ENCODE measurements at places on chromosomes 5 and 9.

GRCh38 chr5:124889486-124889825 is 143.0 kb upstream of the ZNF608 start:
- no peak for DNase-seq

DNA sequence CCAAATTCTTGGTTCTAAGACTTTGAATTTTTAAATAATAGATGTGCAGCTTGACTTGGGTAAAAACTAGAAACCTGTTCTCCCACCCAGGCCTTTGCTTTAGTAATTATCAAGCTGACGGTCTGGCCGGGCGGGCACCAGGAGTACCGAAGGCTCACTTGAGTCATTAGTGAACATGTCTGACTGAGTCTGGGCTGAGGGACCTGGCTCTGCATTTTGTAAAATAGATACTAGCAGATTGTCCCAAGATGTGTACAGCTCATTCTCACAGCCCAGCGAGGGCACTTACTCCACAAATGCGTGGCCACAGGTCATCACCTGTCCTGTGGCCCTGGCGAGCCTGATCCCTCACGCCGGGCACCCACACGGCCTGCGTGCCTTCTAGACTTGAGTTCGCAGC is 216.2 kb downstream of the FANCC start:
- DNase-seq, result no peak

DNA sequence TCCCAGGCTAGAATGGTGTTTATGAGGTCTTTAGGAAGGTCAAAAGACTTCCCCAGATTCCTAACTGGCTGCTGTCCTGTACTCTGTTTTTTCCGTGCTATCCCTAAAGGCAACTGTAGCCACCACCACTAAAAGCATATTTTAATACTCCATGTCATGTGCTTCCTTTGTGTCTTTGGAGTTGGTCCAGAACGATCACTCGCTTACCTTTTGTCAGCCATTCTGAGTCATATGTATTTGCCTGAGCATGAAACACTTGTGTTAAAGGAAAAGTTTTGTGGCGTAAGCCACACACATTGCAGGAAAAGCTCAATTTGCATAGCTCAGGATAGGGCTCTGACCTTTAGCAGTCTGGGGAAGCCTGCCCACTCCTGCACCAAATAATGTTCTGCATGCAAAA is 299.6 kb downstream of the NTRK2 start:
- DNase-seq, result no peak

DNA sequence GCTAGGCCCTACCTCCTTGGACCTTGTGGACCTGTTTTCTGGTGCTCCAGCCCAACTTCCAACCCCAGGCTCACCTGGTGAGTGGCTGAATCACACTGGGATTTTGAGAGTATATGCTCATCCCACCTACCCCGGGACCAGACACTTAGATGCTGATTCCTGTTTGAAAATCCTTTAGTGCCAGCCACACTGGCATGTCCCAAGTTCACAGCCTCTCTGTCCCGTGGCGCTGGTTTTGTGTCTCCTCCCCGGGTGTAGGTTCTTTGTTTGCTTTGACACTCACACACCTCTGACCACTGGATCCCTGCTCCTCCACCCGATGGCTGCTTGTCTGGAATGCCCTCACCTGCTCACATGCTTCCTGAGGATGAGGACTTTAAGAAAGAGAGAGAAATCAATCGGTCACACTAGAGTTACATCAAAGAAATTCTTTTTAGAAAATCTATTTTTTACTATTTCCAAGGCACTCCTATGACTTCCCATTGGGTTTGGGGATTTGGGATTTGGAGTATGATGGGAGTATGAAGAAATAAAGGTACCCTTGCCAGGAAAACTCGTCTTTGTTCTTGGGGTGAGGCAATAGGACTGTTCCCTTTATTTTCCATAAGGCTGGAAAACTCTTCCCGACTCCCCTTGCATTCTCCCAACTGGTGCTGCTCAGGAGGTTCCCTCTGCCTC is 7.3 kb upstream of the SLC25A48 start:
- no peak for DNase-seq

- no peak for DNase-seq
These were observed 422.6 kb upstream of the CD180 start for GRCh38 chr5:67619235-67619634.

GRCh38 chr9:131959056-131959455 is 120.6 kb downstream of the MED27 start:
- no peak for DNase-seq

- no peak for DNase-seq
These were observed 9.0 kb downstream of the CD274 start for GRCh38 chr9:5459289-5459829.

DNA sequence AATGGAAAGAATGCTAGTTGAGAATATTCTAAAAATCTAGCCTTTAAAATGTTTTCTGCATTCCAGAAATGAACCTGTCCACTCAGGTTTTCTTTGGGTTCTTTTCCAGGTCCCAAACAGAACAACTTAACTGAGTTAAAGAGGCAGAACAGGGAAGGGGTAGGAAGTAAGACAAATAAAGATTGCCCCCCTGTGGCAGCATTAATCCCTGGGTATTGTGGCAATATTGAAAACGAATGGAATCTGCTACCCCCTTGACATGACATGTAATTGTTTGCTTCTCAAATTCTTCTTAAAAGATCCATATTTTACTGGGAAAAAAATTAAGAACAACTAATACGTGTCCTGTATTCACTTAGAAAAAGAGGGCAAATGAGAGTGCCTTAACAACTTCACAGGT is 9.3 kb upstream of the RBM22 start:
- DNase-seq, result no peak

DNA sequence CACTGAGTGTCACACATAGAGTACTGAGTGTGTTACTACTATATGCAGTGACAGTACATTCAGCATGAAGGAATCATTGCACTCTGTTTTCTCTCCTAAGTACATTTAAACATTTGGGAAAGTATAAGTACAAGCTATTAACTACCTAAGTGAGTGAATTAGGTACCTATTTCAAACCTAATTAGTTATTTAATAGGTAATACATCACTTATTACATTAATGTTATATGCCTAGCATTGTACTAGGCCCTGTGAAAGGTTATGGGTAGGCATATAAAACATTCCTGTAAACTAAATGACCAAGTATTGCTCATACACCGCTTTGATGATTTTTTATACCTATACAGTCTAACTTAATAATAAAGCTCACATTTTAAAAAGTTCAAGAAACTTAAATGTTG is 25.7 kb upstream of the PPP3R2 start:
- no peak for DNase-seq

DNA sequence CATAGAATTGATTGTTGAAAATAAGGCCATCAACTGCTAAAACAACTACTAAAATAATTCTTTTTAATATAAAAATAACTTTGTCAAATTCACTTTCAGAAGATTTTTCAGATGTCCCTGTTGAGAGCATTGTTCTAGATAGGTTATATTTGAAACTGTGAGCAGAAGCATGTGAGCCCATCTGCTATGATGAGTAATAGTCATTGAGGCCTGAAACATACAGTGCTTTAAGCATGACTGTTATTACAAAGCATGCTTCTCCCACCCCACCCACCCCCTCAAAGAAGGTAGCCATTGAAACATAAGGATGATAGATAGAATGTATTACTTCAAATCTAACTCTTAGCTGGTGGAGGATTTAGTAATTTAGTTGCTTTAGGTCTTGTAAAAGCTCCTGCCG is 86.0 kb downstream of the UHRF2 start:
- DNase-seq, result no peak

- no peak for DNase-seq
These were observed 90.3 kb downstream of the AK8 start for GRCh38 chr9:132787748-132788159.

- DNase-seq, result no peak
These were observed 219.8 kb downstream of the ARL15 start for GRCh38 chr5:54090495-54091120.

DNA sequence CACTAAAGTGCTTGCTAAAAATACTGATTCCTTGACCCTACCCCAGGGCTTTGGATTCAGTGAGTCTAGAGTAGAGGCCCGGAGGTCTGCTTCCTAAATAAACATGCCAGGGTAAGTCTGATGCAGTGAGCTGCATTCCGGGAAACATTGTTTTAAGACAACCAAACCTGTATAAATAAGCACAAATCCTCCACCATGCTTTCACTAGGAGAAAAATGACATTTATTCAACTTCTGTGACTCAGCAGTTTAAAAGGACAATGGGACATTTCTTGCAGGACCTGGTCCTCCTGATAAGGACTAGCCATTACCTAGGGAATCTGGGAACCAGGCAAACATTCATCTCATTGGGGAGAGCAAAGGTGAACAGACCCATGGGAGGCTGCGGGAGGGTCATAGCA is 335.3 kb downstream of the MLLT3 start:
- no peak for DNase-seq

GRCh38 chr5:138754699-138755057 is 1.5 kb downstream of the CTNNA1 start:
- DNase-seq, result no peak

- DNase-seq, result no peak
These were observed 203.2 kb downstream of the SEMA6A start for GRCh38 chr5:116371431-116371830.

- DNase-seq, result no peak
These were observed 118.7 kb downstream of the NDUFS4 start for GRCh38 chr5:53678981-53679660.

DNA sequence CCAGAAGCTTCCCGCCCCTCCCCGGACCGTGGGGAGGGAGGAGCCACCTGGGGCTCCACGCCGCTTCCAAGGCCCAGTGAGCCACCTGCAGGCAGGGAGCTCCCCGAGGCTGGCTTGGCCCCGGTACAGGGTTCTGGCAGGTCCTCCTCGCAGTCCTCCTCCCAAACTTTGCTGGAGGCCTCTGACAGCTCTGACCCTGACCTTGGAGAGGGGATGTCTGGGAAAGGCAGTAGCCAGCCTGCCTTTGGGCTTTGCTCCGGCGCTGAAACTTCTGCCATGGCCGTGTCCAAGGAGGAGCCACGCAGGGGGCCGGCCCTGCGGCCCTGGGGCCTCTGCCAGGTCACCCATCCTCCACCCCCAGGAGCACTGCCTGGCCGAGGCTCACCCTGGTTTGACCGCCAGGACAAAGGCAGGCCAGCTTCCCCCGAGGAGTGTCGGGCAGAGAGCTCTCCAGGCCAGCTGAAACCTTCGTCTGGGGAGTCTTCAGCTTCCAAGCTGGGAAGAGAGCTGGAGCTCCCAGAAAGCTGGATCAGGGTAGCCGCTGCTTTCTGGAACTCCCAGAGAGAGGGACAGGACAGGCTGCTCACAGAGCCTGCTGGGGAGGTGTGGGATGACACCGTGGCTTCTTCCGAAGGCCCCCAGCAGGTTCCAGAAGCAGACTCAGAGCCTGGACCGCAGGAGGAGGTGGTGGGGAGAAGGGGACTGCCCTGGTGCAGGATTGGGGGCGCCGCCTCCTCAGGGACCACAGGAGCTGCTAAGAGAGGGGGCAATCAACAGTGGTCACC is 9.0 kb upstream of the QSOX2 start:
- no peak for DNase-seq

- DNase-seq, result no peak
These were observed 9.1 kb upstream of the CERCAM start for GRCh38 chr9:128411364-128412119.

DNA sequence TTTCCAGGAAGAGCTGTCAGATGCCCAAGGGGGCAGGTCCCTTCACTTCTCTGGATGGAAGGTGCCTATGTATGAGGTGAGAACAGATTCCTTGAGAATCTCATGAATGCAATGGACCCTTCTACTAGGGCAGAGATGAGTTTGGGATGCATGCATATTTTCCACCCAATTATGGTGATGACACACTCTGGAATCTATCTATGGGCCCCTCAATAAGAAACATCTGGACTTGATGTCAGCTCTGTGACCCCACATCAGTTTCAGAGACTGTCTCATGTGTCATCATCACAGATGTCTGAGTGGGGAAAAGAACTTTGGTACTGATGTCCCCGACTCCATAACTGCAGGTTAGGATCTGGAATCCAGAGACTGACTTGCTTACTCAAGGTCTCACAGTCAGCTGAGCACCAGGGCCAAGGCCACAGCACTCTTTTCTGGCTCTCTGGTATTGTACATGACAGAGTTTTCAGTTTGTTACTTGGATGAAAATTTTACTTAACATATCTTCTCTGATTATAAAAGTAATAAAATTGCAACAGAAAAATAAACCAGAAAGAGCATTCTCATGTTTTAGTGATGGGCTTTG is 177.0 kb downstream of the DCP2 start:
- DNase-seq, result no peak

GRCh38 chr5:131533836-131534235 is 101.2 kb downstream of the RAPGEF6 start:
- no peak for DNase-seq

DNA sequence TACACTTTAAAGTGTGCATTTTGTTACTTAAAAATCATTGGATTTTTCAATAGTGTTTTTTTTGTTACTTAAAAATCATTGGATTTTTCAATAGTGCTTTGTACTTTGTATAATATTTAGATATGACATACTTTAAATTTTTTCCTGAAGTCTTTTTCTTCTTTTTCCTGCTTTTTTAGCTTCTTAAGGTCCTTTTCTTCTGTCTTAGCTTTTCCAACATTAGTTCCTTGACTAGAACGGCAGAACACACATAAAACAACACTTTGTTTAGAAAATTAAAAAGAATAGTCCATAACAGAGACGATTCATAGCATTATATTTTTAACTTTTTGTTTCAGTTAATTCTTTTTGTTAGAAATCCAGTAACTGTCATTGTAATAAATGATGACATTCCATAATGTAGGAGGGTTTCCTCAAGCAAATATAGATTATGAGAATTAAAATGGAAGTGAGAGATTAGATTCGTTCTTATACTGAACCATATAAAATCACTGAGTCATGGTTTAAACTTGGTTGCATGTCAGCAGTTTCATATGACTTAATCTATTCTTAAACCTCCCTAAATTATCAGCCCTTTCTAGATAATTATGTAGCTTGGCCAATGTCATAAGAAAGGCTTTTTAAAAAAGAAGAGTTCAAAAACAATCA is 45.3 kb upstream of the RICTOR start:
- no peak for DNase-seq

- no peak for DNase-seq
These were observed 258.1 kb downstream of the SYK start for GRCh38 chr9:91059713-91060112.

- DNase-seq, result no peak
These were observed at the start of gene ERAP2 for GRCh38 chr5:96876292-96876850. Gene ERAP2, plus strand, starts transcription at chr5:96876500. Its CDS starts 3,186 bp downstream, at chr5:96879686.

- DNase-seq, result no peak
These were observed 19.8 kb upstream of the UNC13B start for GRCh38 chr9:35142037-35142436.

DNA sequence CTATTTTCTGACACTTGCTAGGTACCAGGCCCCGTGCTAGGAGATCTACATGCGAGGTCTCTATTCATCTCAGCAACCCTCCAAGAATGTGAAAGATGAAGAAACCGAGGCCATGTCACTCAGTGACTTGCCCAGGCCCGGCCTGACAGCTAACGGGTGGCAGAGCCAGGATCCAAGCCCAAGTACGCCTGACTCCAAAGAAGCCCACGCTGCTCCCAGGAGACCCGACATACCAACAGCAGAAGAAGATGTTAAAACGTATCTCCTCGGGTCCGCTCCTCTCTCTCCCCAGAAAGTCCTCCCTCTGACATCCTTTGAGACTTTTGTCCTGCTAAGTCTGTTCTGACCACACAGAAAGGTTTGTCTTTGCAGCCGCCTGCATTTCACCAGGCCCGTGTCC is 65.2 kb downstream of the CRB2 start:
- no peak for DNase-seq

GRCh38 chr5:93250424-93250823 is 330.6 kb downstream of the NR2F1-AS1 start:
- no peak for DNase-seq

Measured in effector memory CD4-positive, alpha-beta T cell (primary cell).